Muscle of leg (tissue), 16 donors: ENCODE measurements at places on chromosomes 11 and 22. TPM values are rescaled to one million over a fixed set of nuclear protein-coding genes. Genes with fewer than 3 reads are reported as not detected.

The PMM1 gene
- 24.6 TPM for polyA plus RNA-seq

The CELF1 gene
- 52.7 TPM for polyA plus RNA-seq

The ROBO4 gene
- polyA plus RNA-seq, result 40.7 TPM

DNA sequence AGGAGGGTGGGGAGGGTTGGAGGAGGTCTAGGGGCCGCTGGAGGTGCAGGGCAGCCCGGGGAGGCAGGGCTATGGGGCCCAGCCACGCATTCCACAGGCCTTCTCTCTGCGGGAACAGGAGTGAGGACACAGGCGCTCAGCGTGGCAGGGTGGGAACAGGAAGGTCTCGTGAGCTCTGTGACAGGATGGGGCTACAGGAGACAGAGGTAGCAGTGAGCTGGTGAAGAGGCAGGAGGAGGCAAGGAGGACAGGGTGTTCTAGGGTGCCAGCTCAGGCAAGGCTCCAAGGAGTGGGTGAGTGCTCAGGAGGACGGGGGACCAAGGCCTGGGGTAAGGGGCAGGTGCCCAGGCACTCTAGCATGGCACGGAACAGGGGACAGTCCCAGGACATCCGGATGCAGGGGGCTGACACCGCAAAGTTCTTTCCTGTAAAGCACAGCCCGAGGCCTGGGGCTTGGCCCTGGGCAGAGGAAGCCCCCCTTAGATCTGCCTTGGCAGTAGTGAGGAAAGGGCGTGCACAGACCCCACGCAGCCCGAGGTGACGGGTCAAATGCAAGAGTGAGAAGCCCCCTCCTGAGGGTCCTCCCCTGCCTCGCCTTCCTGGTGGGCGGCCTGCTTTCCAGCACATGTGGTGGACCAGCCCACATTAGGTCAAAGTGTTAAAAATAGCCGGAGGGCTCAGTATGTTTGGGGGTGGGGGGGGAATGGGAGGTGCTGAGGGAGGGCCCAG is 4.7 kb upstream of the NEAT1 start:
- peak; percentile 83 for DNase-seq

DNA sequence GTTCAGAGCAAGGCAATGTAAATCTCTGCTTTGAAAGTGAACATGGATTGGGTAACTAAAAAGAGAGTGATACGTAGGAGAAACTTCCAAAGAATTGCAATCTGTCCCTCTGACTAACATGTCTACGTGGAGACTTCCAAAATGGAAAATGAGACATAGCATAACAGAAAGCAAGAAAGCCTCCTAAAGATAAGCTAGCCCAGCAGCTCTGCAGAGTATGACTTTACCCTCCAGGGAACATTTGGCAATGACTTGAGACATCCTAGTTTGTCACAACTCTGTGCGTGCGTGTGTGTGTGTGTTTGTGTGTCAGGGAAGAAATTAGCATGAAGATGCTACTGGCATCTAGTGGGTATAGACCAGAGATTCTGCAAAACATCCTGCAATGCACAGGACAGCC is 817.4 kb downstream of the NTM start:
- DNase-seq, result no peak

GRCh38 chr11:45388472-45388871 is 102.3 kb upstream of the SYT13 start:
- DNase-seq, result no peak

DNA sequence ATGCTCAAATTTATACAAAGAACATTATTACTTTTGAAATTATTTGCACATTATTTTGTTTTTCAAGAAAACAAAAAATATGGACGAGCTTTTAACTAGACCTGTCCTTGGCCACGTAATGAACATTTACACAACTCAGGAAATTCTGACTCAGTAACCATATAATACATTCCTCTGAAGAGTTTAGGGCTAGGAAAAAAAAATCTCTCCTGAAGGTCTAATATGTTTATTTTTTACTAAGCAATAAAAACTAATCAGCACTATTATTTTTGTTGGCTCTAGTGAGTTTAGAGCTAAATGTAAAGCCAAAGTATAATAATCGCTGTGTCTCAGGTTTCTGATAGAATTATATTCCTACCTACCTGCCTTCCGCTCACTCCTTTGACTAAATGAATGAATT is 187.5 kb downstream of the SWAP70 start:
- DNase-seq, result no peak

- no peak for DNase-seq
Measured at GRCh38 chr11:91828901-91829300, 395.7 kb upstream of the FAT3 start.

DNA sequence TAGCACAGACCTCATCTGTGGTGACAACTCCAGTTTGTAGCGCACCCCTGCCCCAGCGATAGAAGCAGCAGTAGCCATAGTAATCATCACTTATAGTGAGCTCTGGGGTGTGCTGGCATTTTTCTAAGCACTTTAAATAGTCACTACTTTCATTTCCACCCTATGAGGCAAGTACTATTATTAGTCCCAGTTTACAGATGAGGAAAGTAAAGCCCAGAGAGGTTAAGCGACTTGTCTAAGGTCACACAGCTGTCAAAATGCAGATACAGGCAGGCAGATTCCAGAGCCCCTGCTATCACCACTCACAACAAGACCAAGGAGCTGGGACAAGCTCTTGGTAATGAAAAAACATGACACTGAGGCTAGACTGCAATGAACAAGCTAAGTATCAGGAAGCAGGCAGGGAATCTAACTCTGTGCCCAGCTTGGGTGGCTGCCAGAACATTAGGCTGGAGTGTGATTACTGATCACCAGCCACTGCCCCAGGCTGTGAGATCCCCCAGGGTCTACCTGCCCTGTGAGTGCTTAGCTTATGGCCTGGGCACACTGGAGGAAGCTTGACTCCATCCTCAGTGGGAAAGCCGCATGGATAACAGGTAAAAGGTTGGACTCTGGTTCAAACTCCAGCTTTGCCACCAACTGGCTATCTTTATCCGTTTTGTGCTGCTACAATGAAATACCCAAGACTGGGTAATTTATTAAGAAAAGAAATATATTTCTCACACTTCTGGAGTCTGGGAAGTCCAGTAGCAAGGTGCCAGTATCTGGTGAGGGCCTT is 561.1 kb downstream of the MN1 start:
- no peak for DNase-seq

DNA sequence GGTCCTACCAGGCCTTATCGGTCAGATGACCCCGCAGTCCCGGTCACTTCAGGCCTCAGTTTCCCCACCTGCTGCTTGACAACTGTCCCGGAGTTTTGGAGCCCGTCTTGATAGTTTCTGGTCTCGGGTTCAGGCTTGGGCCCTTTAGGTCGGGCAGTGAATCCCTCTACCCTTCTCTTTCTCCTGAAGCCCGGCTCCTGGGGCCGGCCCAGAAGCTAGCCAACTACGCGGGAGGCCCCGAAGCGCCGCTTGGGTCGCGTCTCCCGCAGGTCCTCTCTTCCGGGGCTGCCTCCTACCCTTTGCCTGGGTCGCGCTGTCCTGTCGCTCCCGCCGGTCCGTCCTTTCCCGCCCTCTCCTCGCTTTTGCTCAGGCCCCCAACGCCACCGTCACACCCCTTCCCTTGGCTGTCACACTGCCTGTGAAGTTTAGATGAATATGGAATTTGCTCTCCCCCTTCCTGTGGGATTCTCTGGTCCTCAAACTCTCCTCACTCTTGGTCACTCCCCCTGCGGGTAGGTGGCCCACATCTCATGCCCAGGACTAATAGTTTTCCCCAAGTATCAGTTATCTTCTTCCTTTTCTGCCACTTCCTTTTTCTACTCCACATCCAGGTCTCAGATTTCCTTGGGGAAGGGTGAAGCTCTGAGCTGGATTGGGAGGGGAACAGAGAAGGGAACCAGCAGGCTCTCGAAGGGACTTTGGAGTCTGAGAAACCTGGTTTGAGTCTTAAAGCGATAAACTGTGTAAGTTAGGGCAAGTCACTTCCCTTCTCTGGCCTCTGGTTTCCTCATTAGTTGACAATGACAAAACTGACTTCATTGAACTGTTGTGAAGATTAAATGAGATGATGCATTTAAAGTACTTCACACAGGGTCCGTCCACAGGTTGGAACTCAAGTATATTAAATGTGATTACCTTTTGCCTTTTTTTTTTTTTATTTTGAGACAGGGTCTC is 790 bp downstream of the RAB1B start:
- DNase-seq, result peak; percentile 63

DNA sequence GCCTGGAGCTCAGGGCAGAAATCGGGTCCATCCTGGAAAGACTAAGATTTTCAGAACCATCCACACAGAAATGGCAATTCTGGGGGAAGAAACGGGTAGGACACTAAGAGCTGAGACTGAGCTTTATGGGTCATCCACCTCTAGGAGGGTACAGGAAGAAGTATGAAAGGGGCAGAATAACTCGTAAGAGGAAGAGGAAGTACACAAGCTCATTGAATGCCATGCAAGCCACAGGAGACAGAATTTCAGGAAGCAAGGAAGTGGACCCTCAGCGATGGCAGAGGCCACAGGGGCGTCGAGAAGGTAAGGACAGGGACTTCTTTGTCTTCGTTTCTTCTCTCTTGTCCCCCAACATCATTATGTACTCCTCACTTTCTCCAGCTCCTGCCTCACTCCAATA is 169.6 kb downstream of the MAML2 start:
- no peak for DNase-seq

- DNase-seq, result no peak
Measured at GRCh38 chr22:36129071-36129470, 31.5 kb downstream of the APOL3 start.

DNA sequence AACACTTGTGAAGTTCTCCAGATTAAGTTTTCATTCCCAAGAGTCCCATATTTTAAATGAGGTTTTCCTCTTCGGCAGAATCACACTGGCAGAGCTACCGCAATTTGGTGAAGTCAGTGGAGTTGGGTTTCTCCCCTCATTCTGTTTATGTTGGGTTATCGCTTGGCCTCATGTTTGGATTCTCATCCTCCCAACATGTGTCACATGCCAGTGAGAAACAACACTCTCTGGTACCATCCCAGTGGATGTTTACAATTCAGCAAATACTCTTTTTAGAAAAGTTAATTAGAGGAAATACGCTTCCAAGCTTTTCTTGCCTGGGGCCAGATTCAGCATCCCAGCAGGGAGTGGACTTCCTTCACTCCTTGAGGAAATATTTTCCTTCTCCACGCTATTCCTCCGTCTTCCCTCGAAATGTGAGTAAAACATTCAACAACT is 2.1 kb downstream of the PAMR1 start:
- DNase-seq, result peak; percentile 87

DNA sequence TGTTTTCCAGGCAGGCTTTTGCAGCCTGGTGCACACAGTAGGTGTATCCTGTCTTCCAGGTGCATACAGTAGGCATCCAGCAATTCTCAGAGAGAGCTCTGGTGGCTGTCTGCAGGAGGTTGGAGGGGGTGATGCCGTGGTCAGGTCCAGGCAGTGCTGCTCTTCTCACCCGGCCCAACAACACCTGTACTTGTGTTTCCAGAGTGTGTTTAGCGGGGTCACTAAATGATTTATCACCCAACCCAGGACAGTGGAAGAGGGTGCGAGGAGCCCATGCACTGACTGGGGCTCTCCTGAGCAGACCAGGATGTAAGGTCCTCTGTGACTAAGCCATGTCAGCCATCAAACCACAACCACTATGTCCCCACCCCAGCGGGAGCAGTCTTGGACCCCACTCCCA is 18.6 kb upstream of the FGF3 start:
- no peak for DNase-seq

DNA sequence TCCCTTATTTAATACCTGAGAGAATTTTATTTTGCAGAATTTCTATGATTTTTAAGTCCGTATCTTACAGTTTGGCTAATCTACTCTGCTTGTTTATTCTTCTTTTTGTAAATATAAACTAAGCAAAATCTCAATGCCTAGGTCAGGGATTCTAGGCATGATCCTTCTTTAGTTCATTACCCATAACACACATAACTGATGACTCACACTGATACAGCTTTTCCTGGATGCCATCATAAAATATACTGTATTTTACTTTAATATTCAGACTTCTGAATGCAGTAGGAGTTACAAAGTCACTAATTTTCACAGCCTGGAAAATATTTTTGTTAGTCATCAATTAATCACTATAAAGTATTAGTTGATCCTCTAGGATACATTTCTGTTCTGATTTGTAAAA is 898.2 kb upstream of the RAG2 start:
- no peak for DNase-seq

DNA sequence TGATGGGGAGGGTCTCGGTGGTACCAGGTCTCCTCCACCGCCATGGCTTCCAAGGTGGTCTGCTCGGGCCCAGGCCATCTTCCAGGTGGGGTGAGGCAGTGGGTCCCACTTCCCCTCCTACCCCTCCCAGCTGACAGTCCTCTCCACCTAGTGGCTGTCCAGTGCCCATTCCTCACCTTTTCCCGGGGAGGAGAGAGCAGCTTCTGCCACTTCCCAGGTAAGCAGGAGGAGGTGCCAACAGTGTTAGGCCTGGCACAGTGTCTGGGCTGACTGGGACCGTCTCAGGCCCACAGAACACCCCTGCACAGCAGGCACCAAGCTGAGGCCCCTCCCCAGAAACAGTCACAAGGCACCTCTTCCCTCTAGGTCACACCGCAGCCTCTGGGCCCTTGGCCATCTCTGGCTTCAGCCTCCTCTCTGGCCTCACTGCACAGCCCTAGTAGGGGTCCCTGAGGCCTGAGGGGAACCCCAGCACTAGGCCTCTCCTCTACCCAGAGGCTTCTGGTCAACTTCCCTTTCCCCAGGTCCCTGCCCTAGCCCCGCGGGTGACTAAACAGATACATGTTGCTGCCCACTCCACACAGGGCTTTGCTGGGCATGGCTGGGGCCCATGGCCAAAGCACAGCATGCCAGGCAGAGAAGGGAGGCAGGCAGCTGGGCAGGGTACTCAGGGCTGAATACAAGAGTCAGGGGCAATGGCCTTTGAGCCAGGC is 2.3 kb upstream of the ANKRD13D start:
- DNase-seq, result no peak

- DNase-seq, result peak; percentile 47
Measured at GRCh38 chr22:23282089-23282501, 101.8 kb downstream of the BCR start.

DNA sequence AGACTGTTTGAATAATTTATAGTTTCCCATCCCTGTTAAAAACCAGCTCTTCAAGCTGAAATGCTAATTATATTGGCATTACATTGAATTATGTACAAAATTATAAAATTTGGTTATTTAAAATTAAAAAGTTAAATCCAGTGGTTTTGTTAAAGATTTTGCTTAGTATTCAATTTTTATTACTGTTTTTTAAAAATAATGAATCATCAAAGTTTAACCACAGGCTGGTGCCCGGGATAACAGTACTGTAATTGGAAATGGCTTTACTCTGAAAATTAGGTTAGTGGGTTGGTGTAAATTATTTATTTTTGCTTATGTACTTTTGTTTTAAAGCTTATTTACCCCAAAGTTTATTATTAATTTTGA is 45.4 kb upstream of the WEE1 start:
- DNase-seq, result no peak
